ENCODE measurements at places on chromosomes 1 and 21. TPM values are rescaled to one million over a fixed set of nuclear protein-coding genes. Genes with fewer than 3 reads are reported as not detected.

GRCh38 chr1:96387785-96388184, 333.8 kb upstream of the PTBP2 start:
- DNase-seq = no peak
- no peak overlapping the region for H3K27ac ChIP-seq
- no peak overlapping the region for H3K4me3 ChIP-seq
- no peaks in the 10 kb centered on the region for H3K27me3 ChIP-seq

DNA sequence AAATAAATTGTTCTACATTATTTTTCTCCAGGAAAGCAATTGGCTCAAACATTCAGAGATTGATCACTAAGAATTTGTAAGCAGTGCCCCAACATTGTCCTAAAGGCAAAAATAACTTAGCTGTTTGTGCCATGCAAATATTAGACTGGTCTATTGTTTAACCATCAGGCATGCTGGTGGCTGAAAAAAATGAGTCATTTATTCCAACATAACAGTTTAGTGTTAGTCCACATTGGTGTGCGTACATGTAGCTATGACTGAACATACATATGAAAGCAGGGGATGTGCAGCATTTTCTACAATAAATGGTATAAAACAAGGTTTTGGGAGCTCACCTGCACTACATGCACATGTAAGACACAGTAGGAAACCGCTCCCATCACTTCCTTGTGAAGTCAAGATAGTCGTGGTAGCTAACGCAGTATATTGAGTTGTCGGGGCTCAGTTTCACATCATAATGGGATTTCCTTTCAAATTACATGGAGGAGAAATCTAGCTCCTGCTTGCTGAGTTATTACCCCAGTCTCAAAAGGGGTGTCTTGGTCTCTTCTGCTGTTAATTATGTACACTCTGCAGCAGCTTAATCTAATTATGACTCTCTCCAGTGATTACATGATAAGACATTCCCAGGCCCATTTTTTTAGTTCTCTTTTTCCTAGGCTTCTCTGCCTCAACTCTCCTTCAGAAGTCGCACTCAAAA, 199.4 kb downstream of the LYPLAL1 start:
- no peaks in the 10 kb centered on the region for H3K4me1 ChIP-seq
- H3K4me3 ChIP-seq = no peak overlapping the region
- H3K27ac ChIP-seq = no peak overlapping the region
- H3K27me3 ChIP-seq = no peaks in the 10 kb centered on the region
- DNase-seq = no peak
- no peaks in the 10 kb centered on the region for H3K36me3 ChIP-seq

GRCh38 chr21:46092026-46092764, 5.7 kb upstream of the COL6A2 start:
- H3K27me3 ChIP-seq = no peaks in the 10 kb centered on the region
- H3K36me3 ChIP-seq = no peaks in the 10 kb centered on the region
- no peak overlapping the region for H3K4me3 ChIP-seq
- H3K27ac ChIP-seq = no peak overlapping the region
- no peaks in the 10 kb centered on the region for H3K4me1 ChIP-seq
- no peak for DNase-seq

DNA sequence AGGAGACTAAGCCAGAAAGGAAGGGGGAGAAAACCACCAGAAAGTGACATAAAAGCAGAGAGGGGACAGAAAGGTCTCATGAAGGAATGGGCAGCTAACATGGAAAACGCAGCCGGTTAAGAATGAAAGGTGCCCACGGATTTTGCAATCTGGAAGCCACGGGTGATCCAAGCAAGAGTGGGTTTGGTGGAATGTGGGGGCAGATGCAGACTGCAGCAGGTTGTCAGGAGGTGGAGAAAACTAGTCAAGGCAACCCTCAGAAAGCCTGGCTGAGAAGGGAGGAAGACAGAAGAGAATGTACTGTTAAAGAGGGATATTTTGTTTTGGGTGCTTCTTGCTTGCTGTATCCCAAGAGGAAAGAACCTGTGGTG, 12.6 kb upstream of the SMIM12 start:
- H3K36me3 ChIP-seq = no peaks in the 10 kb centered on the region
- H3K4me1 ChIP-seq = peaks cover 2% of the 10 kb centered on the region
- H3K27ac ChIP-seq = no peak overlapping the region
- no peak for DNase-seq
- peaks cover 26% of the 10 kb centered on the region for H3K27me3 ChIP-seq

GRCh38 chr1:16979475-16980327, 719 bp downstream of the MFAP2 start:
- no peak overlapping the region for H3K27ac ChIP-seq
- peak overlapping the region; percentile 92 for H3K4me3 ChIP-seq
- H3K27me3 ChIP-seq = no peaks in the 10 kb centered on the region
- peak; percentile 73 for DNase-seq
- H3K36me3 ChIP-seq = peaks cover 23% of the 10 kb centered on the region
- peaks cover 7% of the 10 kb centered on the region for H3K4me1 ChIP-seq

DNA sequence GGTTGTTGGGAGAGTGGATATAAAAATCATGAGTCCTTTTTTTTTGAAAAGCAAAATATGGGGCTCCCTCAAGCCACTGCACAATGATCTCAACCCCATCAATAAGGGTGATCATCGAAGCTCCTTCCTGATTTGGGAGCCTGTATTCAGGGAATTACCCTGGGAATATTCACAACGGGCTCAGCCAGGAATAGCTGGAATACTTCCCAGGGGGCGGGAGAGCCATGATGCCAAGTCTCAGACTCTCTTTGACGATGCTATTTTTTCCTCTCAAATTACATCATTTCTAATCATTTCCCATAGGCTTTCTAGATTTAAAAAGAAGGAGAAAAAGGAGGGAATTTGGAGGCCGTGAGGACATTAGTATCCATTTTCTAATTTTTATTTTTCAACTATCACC, 18.4 kb downstream of the OLIG1 start:
- H3K27me3 ChIP-seq = no peaks in the 10 kb centered on the region
- H3K4me1 ChIP-seq = no peaks in the 10 kb centered on the region

The PPM1J gene
- total RNA-seq = 3.1 TPM

The TFF2 gene
- not detected for total RNA-seq

DNA sequence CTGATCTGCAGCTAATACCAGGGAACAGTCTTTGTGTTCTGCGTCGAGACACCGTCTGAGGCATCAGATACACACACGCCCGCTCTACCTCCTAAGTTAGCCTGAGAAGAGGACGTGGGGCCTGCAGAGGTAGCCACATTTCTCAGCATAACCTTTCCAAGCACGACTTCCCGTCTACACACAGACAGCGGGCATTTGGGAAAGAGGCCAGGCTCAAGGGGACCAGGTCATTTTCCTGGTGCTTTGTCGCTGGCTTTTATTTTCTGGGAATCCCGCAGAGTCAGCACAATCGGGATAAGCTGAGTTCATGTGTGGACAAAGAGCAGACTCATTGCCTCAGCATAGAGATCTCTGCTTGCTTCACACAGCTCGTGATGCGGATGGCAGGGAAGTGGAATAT, 72.5 kb upstream of the SMYD2 start:
- H3K4me1 ChIP-seq = peaks cover 11% of the 10 kb centered on the region
- H3K27ac ChIP-seq = peak overlapping the region; percentile 83
- H3K4me3 ChIP-seq = no peak overlapping the region
- DNase-seq = no peak

DNA sequence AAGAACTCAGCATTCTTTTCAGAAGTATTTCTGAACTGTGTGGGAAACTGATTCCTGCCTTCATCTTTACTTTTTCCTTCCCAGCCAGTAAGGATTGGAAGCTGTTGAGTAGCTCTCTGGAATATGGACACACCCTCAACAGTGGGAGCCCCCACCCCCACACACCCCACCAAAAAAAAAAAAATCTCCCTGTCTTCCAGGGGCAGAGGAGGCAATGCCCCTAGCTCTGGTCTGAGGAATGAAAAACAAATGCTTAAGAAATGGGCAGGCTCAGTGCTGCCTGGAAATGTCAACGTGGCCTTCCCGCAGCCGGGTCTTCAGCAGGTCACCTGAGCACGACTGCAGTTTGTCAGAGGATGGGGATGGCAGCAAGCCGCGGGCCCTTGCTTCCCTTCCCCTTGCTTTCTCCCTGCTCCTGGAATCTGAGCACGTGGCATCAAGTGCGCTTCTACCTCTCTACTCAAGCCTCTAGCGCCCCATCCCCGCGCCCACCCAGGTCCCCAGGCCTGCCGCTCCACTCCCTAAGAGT, 479 bp downstream of the RGS16 start:
- H3K27me3 ChIP-seq = peaks cover 15% of the 10 kb centered on the region
- peaks cover 13% of the 10 kb centered on the region for H3K36me3 ChIP-seq
- H3K4me3 ChIP-seq = peak overlapping the region; percentile 74
- peaks cover 5% of the 10 kb centered on the region for H3K4me1 ChIP-seq
- DNase-seq = no peak
- H3K27ac ChIP-seq = no peak overlapping the region

GRCh38 chr21:14972678-14973077, 92.1 kb downstream of the NRIP1 start:
- no peaks in the 10 kb centered on the region for H3K27me3 ChIP-seq
- DNase-seq = no peak
- H3K36me3 ChIP-seq = peaks cover 13% of the 10 kb centered on the region
- no peak overlapping the region for H3K4me3 ChIP-seq
- H3K27ac ChIP-seq = no peak overlapping the region

DNA sequence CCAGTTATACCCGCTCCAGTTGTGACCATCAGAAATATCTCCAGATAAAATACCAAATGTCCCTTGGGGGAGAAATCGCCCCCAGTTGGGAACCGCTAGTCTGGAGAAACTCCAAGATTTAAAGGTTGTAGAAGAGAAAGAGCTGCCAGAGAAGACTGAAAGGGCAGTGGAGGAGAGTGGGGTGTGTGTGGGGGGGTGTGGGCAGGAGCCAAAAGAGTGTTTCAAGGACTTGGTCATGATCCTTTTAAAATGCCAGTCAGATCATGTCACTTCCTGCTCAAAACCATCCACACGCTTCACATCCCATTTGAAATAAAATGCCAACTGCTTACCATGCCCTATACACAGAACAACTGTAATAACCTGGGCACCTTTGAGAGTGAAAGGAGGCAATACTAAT, 3.4 kb upstream of the HEYL start:
- H3K27ac ChIP-seq = no peak overlapping the region
- no peak for DNase-seq
- peaks cover 80% of the 10 kb centered on the region for H3K27me3 ChIP-seq
- H3K4me3 ChIP-seq = no peak overlapping the region
- no peaks in the 10 kb centered on the region for H3K36me3 ChIP-seq
- H3K4me1 ChIP-seq = no peaks in the 10 kb centered on the region

- peaks cover 24% of the 10 kb centered on the region for H3K27me3 ChIP-seq
- no peaks in the 10 kb centered on the region for H3K36me3 ChIP-seq
- no peak for DNase-seq
- no peak overlapping the region for H3K4me3 ChIP-seq
These were observed 13.8 kb downstream of the HTR6 start for GRCh38 chr1:19678493-19678892.

GRCh38 chr21:34130716-34130985, 57.3 kb downstream of the MRPS6 start:
- DNase-seq = no peak
- H3K36me3 ChIP-seq = peaks cover 99% of the 10 kb centered on the region
- peaks cover 13% of the 10 kb centered on the region for H3K4me1 ChIP-seq
- no peak overlapping the region for H3K4me3 ChIP-seq
- H3K27me3 ChIP-seq = no peaks in the 10 kb centered on the region

The PRDM16 gene
- 2.5 TPM for total RNA-seq

The FOXD2 gene
- total RNA-seq = 0.13 TPM

- no peaks in the 10 kb centered on the region for H3K4me1 ChIP-seq
- H3K27me3 ChIP-seq = no peaks in the 10 kb centered on the region
- H3K4me3 ChIP-seq = no peak overlapping the region
- no peaks in the 10 kb centered on the region for H3K36me3 ChIP-seq
- H3K27ac ChIP-seq = peak overlapping the region; percentile 38
These were observed 13.9 kb upstream of the COL6A2 start for GRCh38 chr21:46083791-46084561.

- peak; percentile 32 for DNase-seq
- H3K27me3 ChIP-seq = peaks cover 26% of the 10 kb centered on the region
- H3K4me3 ChIP-seq = no peak overlapping the region
- no peak overlapping the region for H3K27ac ChIP-seq
These were observed 15.9 kb upstream of the SAMD11 start for GRCh38 chr1:907611-908451.

The SPRR4 gene
- not detected for total RNA-seq

- DNase-seq = no peak
- peak overlapping the region; percentile 45 for H3K4me3 ChIP-seq
- H3K27ac ChIP-seq = no peak overlapping the region
- H3K36me3 ChIP-seq = no peaks in the 10 kb centered on the region
- no peaks in the 10 kb centered on the region for H3K4me1 ChIP-seq
- no peaks in the 10 kb centered on the region for H3K27me3 ChIP-seq
These were observed 10.7 kb upstream of the CD2 start for GRCh38 chr1:116743535-116743934.

DNA sequence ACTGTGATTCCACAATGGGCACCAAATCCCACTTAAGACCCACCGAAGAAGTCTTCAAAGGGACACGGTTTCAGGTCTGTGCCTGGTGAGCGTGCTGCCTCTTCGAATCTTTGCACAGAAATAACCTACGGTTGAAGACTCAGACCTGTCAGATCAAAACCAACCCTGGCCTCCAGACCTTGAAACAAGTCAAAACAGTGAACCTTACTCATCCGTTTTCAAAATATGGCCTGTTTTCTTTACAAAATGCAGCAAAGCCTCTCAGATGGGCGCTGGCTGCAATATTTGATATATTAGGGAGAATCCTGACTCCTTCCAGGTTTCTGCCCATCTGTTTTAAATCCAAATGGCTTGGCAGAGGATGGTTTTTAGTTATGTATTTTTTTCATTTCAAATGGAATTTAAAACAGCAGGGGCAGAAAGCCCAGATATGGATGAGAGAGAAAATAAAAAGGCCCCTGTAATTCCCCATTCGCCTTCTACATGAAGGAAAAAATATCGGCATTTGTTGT, 14.0 kb downstream of the JUN start:
- DNase-seq = no peak
- no peak overlapping the region for H3K27ac ChIP-seq
- H3K4me1 ChIP-seq = peaks cover 2% of the 10 kb centered on the region

DNA sequence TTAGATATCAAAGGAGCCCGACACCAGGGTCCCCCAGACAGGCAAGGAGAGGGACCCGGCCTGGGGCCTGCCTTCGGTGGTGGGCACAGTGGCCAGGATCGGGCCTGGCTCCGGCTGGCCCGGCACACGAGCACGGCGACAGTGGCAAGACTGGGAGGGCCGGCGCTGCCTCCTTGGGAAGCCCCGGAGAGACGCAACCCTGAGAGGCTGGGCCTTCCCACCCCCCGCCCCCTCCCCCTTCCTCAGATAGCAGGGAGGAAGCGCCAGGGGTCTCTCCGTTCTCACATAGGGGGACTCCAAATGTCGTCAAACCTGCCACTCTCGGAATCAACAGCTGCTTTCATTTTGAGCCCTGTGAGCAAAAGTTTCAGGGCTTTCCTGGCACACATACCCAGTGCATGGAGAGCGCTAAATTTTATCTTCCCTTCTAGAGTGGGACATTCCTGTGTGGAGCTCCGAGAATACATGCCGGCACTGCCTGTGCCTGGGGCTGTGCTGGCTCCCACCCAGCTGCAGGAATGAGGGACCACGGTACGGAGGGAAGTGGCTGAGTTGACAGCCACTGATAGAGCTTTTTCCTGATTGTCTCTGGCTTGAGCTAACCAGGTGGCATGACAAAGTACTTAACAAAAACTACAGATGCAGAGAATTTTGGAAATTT, 62.4 kb downstream of the CD247 start:
- H3K27me3 ChIP-seq = peaks cover 36% of the 10 kb centered on the region
- no peak overlapping the region for H3K27ac ChIP-seq
- DNase-seq = peak; percentile 84
- no peaks in the 10 kb centered on the region for H3K36me3 ChIP-seq
- peaks cover 3% of the 10 kb centered on the region for H3K4me1 ChIP-seq
- H3K4me3 ChIP-seq = peak overlapping the region; percentile 82

The FCRL5 gene
- not detected for total RNA-seq

- H3K4me3 ChIP-seq = no peak overlapping the region
- H3K4me1 ChIP-seq = peaks cover 40% of the 10 kb centered on the region
- H3K27ac ChIP-seq = peak overlapping the region; percentile 84
These were observed 44.4 kb downstream of the AHDC1 start for GRCh38 chr1:27559466-27560030.

Data from endodermal cell (in vitro differentiated cells).